ENCODE measurements at places on chromosomes 1 and 21. TPM values are rescaled to one million over a fixed set of nuclear protein-coding genes. Genes with fewer than 3 reads are reported as not detected.

- DNase-seq: no peak
- H3K36me3 ChIP-seq: no peaks in the 10 kb centered on the region
- H3K4me3 ChIP-seq: no peak overlapping the region
- peaks cover 9% of the 10 kb centered on the region for H3K27me3 ChIP-seq
These were observed 138.9 kb downstream of the IGSF21 start for GRCh38 chr1:18246543-18246942.

GRCh38 chr1:108502624-108503023 is 52.5 kb downstream of the NBPF6 start:
- no peak for DNase-seq
- H3K4me1 ChIP-seq: no peaks in the 10 kb centered on the region

GRCh38 chr1:202850593-202851362 is 38.2 kb downstream of the RABIF start:
- DNase-seq: no peak
- H3K4me3 ChIP-seq: no peak overlapping the region
- no peak overlapping the region for H3K27ac ChIP-seq
- H3K4me1 ChIP-seq: peaks cover 5% of the 10 kb centered on the region

DNA sequence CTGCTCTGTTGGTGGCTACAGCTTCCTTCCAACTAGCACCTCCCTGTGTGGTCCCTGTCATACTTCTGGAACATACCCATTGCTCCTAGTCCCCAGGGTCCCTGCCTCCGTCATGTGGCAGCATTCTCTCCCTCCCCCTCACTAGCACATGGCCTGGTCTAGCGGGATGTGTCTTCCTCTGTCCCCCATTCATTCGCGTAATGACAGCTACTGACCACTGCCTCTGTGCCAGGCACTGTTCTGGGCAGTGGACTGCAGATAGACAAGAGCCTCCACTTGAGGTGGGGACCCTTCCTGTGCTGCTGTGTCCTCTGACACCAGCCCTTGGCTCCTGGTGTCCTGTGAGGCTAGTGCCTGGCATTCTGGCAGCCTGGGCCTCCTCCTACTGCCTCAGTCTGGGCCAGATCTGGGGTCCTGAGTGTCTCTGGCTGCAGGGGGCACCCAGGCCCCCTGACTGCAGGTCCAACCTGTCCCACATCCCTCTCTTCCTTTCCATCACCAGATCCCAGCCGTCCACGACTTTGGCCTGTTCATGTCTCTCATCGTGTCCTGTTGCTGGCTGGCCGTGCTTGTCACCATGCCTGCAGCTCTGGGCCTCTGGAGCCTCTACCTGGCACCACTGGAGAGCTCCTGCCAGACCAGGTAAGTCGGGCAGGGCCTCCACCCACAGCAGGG is 38.1 kb downstream of the DISP3 start:
- H3K27me3 ChIP-seq: no peaks in the 10 kb centered on the region
- no peak overlapping the region for H3K27ac ChIP-seq
- no peak overlapping the region for H3K4me3 ChIP-seq
- H3K36me3 ChIP-seq: no peaks in the 10 kb centered on the region

Gene SMIM1
- 1.5 TPM for total RNA-seq

Gene LINGO4
- not detected for total RNA-seq

GRCh38 chr1:3790952-3791351 is 5.3 kb downstream of the LRRC47 start:
- no peak for DNase-seq
- peaks cover 19% of the 10 kb centered on the region for H3K36me3 ChIP-seq
- H3K4me3 ChIP-seq: no peak overlapping the region
- H3K27me3 ChIP-seq: no peaks in the 10 kb centered on the region

DNA sequence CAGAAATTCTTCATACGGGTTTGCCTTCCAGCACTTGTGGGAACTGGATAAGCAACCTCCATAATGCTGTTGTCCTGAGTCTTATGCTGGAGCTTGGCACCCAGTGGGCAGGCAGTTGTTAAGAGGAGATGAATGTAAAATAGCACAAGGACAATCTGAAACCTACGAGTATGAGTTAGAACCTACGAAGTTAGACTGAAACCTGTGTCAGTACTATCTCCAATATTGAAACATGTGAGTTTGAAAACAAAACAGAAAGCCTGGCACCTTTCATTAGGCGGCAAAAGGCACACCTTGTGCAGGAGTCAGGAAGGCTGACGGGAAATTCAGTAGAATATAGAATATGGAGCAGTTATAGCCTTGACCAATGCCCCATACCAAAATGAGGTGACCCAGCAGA is 489.7 kb upstream of the RGS18 start:
- H3K4me1 ChIP-seq: no peaks in the 10 kb centered on the region
- no peak overlapping the region for H3K27ac ChIP-seq
- no peak overlapping the region for H3K4me3 ChIP-seq
- H3K36me3 ChIP-seq: no peaks in the 10 kb centered on the region
- no peaks in the 10 kb centered on the region for H3K27me3 ChIP-seq
- DNase-seq: no peak

Gene IFNGR2
- 5.7 TPM for total RNA-seq

Measured in activated naive CD8-positive, alpha-beta T cell treated with anti-CD3 and anti-CD28 coated beads for 36 hours (primary cell).